ENCODE measurements at places on chromosomes 1 and 21.

DNA sequence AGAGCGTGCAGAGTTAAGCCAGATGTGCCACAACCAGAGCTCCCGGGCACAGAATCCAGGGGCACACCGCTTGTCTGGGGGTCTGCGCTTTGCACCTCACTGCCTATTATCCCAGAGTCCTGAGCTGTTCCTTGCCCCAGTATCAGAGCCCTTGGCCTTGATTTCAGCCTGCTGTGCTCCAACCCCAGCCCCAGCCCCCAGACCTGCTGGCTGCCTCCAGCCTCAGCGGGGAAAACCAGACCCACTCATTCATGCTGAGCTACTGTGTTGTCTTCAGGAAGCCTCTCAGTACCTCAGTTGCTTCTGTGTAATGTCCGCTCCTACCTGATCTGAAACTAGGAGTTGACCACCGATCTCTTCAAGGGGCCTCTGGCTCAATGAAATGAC is 1.1 kb downstream of the IKBKE start:
- no peak for DNase-seq

GRCh38 chr1:227765261-227766014 is 30.2 kb downstream of the SNAP47 start:
- no peak for DNase-seq

DNA sequence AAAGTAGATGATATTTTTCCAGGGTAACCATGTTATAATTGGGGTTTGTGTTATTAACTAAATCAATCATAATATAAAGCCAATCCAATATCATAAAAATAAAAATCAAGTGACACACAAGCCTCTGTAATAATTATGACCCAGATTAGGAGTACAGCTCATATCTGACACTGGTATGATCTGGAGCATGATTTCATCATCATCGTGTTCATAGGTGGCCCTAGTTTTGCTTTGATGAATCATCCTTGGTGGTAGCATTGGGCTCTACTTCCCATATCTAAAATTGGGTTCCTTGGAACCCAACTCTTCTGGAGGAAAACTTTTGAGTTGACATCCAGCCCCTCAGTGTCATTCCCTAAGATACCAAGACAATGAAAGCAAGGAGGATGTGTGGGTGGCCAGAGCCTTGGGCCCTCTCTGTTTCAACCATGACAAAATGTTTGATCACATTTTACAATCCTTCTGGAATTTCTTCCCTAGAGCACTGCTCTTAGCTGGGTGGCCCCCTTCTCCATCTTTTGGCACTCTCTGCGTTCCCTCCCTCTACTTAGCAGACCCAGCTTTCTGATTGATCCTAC is 37.0 kb upstream of the ENAH start:
- peak; percentile 57 for DNase-seq

- no peak for DNase-seq
Measured at GRCh38 chr1:7315316-7315715, 455.8 kb upstream of the VAMP3 start.

DNA sequence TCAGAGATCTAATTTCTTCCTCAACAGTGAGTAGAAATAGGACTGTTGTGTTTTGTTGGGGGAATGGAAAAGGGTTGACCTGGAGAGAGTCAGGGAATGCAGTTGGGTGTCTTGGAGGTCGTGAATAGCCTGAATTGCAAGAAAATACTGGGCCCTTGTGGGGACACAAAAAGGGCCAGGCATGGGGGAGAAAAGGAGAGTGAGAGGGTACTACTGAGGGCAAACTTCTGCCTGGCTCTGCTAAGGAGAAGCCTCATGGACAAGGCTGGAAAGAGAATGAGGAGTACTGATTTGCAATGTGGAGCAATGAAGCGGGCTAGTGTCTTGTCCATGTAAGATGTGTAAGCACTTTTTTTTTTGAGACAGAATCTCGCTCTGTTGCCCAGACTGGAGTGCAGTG is 96.2 kb upstream of the IRF2BP2 start:
- DNase-seq, result no peak

DNA sequence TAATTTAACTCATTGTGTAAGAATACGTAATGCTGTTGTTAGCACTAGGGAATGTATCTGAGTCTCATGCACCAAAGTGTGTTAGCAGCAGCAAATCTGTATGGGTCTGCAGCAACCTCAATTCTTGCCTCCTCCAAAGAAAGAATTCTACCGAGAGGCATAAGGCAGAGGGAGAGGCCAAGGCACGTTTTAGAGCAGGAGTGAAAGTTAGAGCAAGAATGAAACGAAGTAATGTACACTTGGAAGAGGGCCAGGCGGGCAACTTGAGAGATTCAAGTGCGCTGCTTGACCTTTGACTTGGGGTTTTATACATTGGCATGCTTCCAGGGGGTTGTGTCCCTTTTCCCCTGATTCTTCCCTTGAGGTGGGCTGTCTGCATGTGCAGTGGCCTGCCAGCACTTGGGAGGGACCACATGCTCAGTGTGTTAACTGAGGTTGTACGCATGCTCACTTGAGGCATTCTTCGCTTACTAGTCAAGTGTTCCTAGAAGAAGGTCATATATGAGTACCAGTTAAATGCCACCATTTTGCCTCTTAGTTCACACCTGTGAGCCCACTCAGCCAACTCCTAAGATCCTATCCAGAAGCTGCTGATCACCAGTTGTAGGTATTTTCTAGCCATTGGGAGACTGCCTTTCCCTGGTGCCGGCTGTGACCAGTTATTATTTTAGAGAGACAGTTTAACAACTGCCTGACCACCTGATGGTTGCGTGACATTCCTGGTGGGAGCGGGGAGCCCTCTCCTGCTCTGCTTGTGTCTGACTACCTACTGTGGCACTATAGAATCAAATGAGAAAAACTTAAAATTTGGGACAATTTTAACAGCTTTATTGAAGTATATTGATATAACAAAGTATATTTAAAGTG is 2.7 kb upstream of the CNN3 start:
- no peak for DNase-seq

GRCh38 chr21:38788275-38788905 is 17.3 kb upstream of the ETS2 start:
- no peak for DNase-seq

DNA sequence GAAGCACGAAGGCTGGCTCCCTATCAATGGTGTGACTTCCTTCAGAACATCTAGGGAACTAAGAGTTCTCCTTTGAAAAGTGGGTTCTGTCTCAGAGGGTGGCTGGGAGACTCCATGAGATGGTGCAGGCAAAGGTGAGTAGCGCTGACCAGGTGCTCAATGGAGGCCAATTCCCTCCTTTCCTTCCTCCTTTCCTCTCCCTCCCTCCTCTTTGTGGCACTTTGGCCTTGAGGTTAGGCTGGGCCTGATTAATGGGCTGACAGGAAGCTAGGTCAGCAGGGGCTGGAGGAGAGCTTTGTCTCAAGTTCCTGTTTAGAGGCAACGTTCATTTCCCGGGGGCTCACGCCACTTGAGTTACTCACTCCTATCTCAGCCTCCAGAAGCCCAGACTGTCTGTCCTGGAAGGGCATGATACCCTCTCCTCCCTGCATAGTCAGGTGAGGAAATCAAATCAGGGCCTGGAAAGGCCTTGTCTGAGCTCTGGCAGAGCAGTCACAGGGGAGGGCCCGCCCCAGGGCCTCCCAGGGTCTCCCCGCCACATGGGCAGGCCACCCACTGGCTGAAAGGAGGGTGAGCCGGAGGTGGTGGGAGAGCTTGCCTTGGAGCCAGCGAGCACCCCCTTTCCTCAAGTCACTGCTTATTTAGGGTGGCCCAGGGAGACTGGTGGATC is 58.4 kb upstream of the SSBP3 start:
- DNase-seq, result no peak

DNA sequence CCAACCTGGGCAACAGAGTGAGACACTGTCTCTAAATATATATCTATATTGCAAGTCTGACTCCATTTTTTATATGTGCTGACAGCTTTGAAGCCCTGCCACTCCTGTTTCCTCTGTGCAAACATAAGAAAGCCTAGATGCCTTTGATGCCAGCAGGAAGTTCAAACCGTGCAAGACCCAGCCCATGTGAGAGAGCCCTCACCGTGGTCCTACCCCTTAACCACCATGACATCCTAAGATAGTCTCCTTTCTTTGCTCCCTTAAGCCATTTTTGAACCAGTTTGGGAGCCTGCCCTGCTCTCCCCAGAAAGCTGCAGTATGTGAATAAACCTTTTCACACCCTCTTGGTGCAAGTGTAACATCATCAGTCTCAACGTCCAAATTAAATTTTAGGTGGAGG is 3.7 kb upstream of the DIPK1A start:
- DNase-seq, result no peak

GRCh38 chr1:108819878-108820277 is 37.0 kb downstream of the AKNAD1 start:
- no peak for DNase-seq

GRCh38 chr21:28554660-28555475 is 437.8 kb downstream of the LTN1 start:
- DNase-seq, result peak; percentile 75

DNA sequence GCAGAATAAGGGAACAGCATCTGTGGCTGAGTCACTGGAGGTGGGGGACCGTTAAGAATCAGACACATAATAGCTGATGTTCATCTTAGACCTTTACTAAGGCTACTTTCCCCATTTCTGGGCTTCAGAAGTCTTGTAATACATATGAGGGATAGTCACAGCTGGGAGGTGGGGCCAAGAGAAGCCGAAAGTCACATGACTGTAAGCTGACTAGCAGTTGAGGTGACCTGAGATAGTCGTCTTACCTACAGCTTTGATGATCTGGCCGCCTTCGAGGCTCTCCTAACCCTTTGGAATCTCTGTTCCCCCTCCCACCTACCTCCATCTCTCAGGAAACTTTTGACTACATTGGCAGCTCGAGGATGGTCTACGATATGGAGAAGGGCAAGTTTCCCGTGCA is 9.4 kb downstream of the NCSTN start:
- DNase-seq, result no peak

- DNase-seq, result peak; percentile 1
Measured at GRCh38 chr1:236338096-236338495, 56.0 kb upstream of the EDARADD start.

- peak; percentile 63 for DNase-seq
Measured at GRCh38 chr1:218553197-218553596, 208.1 kb downstream of the TGFB2 start.

- peak; percentile 68 for DNase-seq
Measured at GRCh38 chr21:46066591-46067331, 31.2 kb upstream of the COL6A2 start.

DNA sequence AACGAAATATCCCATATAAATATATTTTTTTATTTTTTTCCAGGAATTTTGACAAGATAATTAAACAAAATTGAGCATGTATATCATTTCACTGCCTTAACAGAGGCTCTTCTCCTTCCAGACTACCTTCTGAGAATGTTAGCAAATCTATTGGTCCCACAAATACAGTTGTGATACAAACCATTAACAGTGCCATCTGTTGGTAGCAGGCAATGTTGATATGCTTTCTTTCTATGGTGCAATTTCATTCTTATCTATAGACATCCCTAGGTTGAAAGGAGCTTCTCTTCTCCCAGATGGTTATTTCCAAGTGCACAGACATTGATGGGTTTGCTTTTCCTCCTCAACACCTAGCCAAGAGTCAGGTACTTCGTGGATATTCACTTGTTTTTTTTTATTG is 303.6 kb downstream of the USH2A start:
- DNase-seq, result peak; percentile 34

- no peak for DNase-seq
Measured at GRCh38 chr1:11521582-11522399, 42.8 kb downstream of the DISP3 start.

GRCh38 chr1:172845371-172845770 is 186.5 kb downstream of the FASLG start:
- no peak for DNase-seq

DNA sequence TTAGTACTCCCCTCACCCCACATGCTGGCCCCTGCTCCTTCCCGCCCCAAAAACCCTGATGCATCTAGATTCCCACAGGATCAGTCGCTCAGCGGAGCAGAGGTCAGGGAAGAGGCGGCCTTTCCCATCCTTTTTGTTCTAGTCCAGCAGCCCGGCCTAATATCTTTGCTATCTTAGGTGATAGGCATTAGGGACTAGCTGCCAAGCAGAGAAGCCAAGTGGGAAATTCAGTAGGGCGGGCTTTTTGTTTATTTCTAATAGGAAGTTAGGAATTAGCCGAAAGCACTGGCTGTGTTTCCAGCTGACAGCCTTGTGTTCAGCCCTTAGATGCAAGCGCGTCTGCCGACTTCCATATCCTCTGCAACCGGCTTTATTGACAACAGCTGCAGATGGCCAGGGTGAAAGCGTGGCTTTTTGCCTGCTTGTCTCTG is 59.0 kb upstream of the BCAR3 start:
- DNase-seq, result no peak

GRCh38 chr1:66350001-66350547 is 183.9 kb upstream of the SGIP1 start:
- DNase-seq, result peak; percentile 75

DNA sequence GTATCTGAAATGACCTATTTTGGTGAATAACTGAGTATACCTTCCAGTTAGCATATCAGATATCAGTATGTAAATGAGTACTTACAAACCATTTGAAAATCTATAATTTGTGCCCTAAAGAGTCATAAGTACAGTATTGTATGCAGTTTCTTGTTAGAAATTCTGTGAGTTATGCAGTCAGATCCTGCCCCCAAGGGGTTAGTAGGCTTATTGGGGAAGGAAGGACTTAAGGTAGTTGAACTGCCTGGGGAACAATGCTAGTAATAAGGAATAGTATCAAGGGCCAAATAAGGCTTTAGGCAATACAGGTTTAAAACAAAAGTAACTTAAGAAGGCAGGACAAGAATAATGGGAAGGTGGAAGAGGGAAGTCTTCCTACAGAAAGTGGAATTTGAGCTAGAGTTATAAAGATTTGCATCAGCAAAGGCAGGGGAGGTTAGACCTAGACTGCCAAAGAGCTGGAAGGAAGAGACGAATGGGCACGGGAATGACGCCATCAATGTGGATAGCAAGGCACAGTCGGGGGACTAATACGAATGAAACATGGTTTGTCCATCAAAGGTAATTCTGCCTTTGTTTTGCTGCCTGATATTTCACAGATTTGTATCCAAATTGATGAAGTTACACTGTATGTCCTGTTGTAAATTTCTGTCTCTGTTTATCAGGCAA is 182.9 kb upstream of the DPYD start:
- peak; percentile 35 for DNase-seq

DNA sequence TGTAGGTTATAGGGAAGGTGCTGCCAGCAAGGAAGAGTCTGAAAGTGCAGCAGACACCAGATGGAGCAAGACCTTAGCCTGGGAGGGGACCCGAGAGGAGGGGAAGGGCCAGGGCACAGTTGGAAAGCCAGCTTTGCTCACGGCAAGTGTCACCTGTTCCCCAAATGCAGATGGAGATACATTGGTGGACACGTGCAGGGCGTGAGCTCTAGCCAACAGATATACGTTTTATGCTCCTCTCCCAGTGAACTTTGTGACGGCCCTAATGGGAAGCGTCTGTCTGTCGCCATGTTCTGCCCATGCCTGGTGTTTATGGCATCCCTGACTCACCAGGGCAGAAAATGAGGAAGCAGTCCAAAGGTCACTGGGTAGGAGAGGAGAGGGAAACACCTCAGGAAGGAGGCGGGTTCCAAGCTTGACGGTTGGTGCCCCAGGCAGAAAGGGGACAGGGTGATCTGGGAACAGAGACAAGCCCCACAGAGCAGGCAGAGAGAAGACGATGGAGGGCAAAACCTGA is 7.6 kb downstream of the GPA33 start:
- no peak for DNase-seq

Data from fibroblast of skin of right biceps (primary cell).